ENCODE measurements at places on chromosomes 7 and 10.

DNA sequence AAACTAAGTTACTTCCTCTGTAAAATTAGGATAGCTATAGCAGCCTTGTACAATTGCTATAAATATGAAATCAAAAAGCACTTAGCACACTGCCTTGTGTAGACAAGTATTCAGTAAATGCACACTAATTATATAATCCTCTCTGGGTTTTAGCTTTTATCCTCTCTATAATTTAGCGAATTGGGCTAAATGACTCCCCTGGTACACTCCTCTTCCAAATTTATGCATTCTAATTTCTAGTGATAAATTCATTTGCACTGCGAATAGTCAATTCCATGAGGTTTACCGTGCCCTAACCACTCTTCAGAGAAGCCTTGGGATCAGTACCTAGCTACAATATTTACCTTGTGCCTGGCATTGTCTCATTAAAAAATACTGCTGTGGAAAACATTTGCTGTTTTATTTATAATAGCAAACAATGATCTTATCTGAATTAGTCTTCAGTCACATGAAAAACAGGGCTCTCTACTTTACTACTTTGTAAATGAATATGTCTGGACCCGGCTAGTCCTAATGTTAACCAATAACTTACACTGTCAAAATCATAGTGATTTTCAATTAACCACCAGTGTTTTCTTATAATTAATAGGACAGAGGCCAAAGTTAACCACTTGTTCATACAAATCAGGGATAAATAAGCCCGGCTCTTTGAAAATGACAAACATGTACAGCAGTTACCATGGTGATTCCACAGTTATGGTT lies 577.9 kb downstream of the IPMK start:
- DNase-seq = no peak

- no peak for DNase-seq
These were observed 32.4 kb upstream of the SEMA3E start for GRCh38 chr7:83681200-83681778.

GRCh38 chr7:141640239-141640840 lies 61.6 kb downstream of the DENND11 start:
- no peak for DNase-seq

DNA sequence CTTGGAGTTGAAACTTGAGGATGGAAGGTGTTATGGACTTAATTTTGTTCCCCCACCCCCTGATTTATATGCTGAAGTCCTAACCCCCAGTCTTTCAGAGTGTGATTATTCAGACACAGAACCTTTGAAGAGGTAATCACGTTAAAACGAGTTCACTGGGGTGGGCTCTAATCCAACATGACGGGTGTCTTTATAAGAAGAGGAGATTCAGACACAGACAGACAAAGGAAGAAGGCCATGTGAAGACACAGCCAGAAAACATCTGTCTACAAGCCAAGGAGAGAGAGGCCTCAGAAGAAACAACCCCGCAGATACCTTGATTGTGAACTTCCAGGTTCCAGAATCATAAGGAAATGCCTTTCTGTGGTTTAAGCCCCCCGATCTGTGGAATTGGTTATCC lies 37.0 kb downstream of the GHRHR start:
- DNase-seq = no peak

DNA sequence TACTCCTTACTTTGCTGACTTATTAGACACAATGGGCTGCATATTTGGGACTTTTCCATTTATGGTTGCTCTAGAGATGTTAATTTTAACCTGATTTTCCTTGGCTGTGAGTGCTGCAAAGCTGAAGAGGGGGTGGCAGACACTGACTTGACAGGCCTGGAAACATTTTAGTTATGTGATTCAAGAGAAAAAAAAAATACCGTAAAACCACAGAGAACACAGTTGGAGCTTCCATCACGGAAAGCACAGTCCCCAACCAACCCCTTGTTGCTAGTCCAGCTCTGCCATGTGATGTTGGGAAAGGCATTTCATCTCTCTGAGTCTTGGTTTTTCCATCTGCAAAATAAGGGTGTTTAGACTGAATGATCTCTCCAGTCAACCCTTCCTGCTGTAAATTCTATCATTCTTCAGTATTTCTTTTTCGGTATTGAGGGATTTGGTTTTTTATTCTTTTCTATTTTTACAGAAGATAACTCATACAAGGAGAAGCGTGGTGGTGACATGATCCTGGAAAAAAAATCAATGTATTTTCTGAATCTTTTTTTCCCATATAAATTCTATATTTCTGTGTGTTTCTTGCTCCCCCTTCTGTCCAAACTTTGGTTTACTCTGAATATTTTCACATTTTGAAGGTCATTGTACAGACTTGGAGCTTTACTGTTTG lies 246.1 kb downstream of the REEP3 start:
- DNase-seq = no peak

DNA sequence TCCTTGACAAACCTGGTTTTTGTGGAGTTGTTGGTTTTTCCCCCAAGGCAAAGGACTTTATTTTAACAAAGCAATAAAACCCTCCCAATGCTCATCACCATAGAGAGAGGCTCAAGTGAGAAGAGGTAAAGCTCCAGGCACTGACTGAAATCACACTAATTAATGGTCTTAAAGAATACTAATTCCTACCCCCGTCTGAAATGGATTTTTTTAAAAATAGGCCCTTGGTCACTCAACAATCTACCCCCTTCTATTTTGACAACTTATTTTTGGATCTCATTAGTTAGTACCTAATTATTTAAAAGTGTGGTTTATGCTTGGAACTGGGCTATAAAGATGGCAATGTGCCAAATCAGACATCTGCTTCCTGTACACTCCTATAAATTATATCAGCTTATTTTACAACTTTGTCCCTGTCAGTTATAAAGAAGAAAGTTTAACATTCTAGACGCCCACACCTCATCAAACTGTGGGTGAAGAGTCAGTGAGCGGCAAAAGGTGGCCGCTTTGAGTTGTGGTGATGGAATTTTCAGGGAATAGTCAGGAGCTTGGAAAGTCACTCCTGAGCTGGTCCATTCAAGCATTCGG lies 10.6 kb downstream of the GLI3 start:
- DNase-seq = no peak

- DNase-seq = no peak
These were observed 54.0 kb downstream of the CH25H start for GRCh38 chr10:89153116-89153515.

DNA sequence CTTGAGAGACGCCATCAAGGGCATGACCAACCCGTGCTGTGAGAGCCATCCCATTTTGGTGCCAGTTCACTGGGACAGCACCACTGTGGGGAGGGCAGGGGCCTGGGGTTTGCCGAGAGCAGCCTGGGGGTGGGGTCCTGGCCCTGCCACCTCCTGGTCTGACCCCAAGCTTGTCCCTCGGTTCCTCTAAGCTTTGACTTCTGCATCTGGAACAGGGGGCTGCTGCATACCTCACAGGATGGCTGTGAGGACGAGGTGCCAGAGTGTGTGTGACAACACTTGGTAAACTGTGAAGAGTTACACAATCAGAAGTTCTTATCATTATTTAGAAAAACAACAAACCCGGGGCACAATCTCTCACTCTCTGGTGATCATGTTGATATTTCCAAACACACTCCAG lies 89.9 kb downstream of the CRTAC1 start:
- DNase-seq = no peak

DNA sequence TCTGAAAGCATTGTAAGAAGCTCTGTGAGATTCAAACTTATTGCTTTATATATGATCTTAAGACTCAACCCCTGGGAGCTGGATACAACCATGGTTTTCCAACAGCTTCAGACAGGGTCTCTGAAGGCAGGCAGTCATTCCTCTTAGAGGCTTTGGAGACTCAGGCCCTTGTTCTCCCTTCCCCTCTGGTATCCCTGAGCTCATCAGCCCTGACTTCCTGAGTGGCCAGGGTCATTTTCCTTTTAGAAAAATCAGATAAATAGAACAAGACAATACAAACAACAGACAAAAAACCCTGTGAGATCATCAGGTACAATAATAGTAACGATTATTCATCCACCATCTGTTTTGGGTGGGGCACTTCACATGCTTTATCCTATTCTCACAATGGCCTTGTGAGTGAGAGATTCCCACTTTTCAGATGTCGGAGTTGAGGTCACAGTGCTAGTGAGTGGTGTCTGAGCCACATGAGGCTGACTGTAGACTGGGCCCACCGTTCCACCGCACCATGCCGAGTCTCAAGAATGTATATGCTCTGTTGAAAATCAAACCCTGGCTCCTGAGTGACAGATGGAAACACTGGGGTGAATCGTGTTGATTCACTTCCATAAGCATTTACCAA lies 144.2 kb downstream of the CXCL12 start:
- no peak for DNase-seq

DNA sequence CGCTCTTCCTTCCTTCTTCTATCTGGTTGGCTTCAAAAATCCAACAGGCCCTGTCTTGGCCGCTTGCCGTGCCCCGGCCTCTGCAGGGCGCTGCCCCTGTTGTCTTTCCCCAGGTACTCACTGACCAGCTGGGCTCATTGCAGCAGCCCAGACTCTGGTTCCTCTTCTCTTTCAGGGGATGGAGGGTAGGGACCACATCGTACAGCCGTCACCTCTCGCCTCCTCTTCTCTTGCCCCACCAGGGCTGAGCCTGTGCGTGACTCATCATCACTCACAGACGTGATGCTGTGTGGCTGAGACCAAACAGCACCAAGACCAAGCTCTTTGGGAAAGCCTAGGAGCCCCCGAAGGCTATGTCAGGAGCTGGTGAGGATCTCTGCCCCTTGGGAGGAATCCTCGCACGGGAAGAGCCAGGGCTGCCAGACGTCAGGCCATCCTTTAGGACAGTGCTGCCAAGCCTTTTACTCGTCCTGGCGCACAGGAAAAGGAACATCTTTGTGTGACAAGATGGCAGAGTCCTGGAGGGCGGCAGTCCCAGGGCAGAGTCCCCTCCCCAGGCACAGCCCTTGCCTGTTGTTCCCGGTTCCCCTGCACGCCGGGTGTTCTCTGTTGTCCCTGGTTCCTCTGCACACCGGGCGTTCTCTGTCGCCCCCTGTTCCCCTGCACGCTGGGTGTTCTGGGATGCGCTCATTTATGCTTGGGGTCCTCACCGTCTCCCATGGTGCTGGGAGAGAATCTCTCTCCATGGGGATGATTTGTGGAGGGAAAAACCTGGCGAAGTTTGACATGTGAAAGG lies 188.5 kb upstream of the SHH start:
- no peak for DNase-seq

GRCh38 chr7:152869677-152870051 lies 110.1 kb downstream of the ACTR3B start:
- no peak for DNase-seq

All from activated CD4-positive, alpha-beta T cell treated with anti-CD3 and anti-CD28 coated beads, Interleukin-2, Interleukin-4, amounts not matched to agents 100 ng/mL and 50 ng/mL, durations not matched to agents 16 hours and 8 hours (primary cell).